SK-N-DZ (cell line): ENCODE measurements at places on chromosomes 3 and 15.

DNA sequence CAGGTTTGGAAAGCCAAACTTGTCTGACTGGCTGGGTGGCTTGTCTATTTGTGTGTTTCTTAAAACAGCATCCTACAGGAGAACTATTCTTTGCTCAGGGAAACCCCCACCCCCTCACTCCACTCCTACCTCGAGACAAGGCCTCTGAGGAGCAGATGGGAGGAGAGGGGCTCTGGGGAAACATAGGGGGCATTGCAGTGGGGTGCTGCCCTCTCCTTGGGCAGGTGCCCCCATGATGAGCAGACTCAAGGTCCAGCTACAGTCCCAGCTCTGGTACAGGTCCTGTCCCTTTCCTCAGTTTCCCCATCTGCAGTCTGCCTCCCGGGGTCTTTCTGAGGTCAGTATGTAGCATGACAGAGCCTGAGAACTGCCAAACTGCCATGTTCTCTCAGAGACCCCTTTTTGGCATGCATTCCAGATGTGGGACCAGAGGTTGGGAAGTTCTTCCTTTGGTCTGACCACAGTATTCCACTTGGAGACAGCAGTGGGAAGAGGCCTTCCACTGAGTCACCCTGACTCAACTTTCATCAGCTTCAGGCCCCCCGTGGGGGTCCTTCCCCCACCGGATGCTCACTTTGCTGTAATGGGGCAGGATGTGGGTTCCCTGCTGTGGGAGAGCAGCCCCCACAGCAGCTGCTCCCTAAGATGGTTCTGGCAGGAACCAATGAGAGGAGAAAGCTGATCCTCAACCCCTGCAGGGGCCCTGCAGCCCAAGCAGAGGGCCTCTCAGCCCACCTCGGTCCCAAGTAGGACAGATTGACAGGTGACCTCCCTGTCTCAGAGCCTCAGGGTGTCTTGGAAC is 32.3 kb upstream of the CYP11A1 start:
- no peak for DNase-seq

- DNase-seq: no peak
Measured at GRCh38 chr15:84840741-84841429, 23.7 kb downstream of the ALPK3 start.

DNA sequence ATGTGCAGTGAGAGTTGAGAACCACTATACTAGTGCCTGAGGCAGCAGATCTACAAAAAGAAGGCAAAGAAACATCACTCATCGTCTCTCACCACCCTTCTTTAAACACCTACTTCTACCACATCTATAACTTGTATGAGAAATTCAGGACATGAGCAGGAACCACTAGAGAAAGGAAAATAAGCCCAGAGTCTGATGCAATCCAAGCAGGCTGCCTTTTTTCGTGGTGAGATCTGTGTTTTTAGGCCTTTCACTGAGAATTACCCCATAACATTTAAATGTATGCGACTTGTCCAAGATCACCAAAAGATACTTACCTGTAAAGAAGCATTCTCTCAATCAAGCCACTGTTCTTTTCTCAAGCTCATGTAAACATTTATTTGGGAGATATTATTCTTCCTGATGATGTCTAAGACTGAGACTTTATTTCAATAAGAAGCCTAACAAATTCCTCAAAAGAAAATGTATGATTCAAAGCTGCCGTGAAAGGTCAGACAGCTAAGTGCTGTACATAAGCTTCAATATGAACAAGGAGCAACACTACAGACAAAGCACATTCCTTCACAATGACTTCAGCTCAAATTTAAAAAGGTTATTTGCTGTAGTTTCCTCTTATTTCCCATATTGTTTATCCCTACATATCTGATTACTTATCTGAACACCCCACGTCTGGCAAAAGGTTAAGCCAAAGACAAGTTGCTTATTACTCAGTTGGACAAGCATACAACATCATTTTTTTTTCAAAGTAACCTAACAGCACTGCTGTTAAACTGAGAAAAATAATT is 16.5 kb downstream of the SPICE1 start:
- no peak for DNase-seq

- DNase-seq: peak; percentile 86
Measured at GRCh38 chr15:75452364-75452864, 924 bp upstream of the SIN3A start.

DNA sequence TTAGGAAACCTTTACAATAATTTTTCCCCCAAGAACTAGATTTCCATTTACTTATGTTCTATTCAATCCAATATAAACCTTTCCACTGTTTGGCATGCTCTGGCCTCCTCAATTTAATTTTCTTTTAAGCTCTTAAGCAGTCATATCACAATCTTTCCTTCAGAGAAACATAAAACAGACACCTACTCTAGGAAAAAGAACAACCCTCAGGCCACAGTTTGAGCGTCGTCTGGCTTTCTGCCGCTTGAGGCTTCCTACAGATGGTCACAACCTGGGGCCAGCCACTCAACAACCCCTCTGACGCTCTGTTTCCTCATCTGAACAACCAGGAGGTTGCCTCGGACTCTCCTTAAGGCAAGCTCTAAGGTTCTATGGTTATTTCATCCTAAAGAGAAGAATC is 143.3 kb downstream of the ADAMTS17 start:
- peak; percentile 93 for DNase-seq

DNA sequence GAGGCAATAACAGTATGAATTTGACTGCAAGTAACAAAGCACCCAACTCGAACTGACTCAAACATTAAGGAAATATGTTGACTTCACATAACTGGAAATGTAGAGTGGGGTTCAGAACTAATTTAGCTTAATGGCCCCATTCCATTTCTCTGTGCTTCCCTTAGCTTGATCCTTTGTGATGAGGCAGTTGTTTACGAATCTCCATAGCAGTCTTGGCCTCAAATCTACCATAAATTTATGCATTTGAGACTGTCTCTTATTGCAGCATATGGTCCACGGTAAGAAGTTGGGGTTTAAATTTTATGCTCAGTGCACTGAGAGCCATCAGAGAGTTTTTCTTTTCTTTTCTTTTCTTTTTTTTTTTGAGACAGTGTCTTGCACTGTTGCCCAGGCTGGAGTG is 148.7 kb upstream of the POU1F1 start:
- no peak for DNase-seq

DNA sequence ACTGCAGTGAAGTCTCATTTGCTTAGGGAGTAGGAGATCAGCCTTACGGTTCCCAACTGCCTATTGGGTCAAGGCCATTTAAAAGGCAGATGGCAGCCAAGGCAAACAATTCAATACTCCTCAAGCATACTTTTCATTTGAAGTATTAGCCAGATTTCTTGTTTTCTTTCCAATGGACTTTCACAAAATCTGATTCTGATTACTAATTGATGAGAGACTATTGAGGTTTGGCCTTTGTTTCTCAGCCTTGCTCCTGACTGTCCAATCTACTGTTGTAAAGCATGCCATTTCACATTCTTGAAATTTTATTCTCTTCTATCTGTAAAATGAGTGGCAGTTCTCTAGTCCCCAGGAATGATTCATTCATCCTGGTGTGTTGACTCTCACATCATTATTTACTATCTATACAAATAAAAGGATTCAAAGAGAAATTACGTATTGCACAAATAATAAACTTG is 166.2 kb upstream of the TGFBR2 start:
- DNase-seq: no peak

- no peak for DNase-seq
Measured at GRCh38 chr3:112472691-112473090, 26.6 kb downstream of the BTLA start.

DNA sequence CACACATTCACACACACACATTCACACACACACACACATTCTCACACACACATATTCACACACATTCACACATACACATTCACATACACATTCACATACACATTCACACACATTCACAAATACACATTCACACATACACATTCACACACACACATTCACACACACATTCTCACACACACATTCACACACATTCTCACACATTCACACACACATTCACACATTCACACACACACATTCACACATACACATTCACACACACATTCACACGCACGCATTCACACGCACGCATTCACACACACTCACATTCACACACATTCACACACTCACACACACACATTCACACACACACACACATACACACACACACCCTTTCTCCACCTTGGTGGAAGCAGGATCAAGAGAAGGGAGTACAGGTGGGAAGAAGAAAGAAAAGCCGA is 5.7 kb upstream of the HAPLN3 start:
- no peak for DNase-seq
